ENCODE measurements at places on chromosomes 16 and 17.

DNA sequence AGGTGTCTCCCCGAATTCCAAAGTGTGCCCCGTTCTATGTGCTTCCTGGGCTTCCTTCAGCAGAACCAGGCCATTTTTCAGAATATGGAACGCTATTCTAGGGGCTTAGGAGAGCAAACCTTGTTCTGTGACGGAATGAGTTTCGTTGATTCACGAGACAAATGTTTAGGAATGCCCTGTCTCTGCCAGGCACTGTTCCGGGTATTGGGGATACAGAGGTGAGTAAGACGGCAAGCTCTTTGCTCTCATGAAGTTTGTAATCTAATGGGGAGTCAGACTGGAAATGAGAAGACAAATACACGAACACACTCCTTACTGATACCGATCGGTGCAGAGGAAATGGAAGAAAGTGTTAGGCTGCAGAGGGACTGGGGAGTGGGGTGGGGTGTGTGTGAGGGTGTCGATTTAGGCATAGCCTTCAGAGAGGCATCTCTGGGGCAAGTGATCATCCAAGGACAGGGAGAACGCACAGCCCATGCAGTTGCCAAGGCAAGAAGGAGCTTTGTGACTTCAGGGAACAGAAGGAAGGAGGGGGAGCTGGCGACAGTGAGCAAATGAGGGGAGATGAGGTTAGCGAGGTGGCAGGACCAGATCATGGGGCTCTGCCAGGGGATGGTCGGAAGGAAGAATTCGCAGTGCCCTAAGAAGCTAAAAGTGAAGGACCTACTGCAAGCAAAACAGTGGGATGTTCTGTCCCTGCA lies 189.6 kb downstream of the MSI2 start:
- DNase-seq = no peak

GRCh38 chr16:85755929-85756768 lies 5.3 kb upstream of the C16orf74 start:
- DNase-seq = peak; percentile 59

DNA sequence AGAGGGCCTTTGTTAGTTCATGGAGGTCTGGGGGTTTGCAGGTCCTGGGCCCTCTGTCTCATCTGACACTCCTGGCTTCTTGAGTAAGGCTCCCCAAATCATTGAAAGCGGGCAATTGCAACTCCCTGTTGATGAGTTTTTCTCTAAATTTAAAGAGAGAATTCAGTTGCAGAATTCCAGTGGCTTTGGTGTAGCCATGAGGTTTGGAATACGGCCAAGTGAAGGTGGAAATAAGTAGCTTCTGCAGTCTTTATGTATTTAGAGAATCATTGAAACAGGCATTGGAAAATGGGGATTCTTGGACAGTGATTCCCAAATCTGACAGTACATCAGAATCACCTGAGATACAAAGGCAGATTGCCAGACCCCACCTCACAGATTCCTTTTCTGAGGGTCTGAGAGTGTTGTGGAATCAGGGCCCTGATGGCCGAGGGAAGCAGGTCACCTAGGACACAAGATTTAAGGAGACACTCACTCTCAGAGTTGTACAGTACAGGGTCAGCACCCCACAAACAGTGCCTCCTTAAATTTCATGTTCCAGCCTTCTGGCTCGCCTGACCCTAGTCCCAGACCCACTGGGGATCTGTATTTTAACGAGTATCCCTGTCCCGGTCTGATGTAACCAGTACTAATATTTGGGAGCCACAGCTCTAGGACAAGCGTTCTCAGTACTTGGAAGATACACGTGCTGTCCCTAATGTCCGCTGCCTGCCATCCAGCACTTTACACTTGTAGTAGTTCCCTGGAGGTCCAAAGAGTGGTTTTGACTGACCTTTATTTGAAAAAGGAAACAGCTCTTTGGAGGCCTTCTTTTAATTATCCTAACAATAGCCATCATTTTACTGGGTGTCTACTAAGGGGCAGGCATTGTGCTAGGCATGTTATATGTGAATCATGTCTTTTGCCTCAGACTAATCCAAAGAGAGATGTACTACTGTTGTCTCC lies 37.8 kb downstream of the YPEL2 start:
- no peak for DNase-seq

GRCh38 chr17:978103-979093 lies 1.2 kb downstream of the NXN start:
- no peak for DNase-seq

DNA sequence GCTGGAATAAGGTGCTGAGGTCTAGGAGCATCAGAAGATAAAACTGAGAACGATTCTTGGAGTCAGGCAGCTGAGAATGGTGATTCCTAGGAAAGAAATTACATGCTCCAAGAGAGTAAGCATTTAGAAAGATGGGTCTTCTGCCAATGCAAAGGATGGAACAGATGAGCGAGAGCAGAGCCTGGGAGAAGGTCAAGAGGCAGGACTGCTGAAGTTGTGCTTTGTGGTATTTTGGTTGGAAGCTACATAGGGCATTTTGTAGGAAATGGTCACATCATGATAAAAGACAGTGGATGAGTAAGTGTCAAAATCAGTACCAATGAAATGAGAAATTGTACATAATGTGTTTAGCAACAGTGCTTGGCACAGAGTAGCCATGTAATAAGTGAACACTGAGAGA lies 1.4 kb upstream of the CRYM start:
- DNase-seq = no peak

GRCh38 chr17:46796524-46796923 lies 22.0 kb downstream of the WNT3 start:
- DNase-seq = no peak

- no peak for DNase-seq
These were observed 83.2 kb upstream of the GNG13 start for GRCh38 chr16:883781-884180.

GRCh38 chr17:17766077-17766743 lies 70.6 kb downstream of the SREBF1 start:
- peak; percentile 77 for DNase-seq

DNA sequence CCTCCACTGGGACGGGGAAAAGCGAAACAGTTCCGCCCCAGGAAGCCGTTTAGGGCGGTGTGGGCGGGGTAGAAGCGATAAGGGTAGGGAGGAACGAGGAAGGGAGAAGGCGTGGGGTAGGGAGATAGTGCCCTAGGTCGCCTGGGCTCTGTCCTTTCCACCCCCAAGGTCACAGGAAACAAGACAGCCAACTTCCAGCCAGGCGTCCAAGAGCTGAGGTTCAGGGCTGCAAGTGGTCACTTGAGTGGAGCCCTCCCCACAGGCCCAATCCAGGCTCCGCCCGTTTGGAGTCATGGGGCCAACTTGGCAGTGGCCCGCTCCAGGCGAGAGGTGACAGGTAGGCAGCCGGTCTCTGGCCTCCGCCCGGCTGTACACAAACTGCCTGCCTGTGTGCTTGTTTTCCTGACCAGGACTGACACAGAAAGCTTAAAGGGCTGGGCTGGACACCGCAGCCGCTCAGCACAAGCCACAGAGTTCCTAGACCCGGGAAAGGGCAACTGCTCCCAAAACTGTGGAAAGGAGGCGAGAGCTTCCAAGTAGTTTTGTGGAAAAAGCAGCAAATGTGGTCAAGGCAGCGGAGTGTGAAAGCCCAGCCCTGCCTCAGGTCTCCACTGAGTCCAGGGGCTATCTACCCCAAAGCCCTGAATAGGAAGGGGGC lies at the start of gene RILP:
TSS of gene RILP (minus strand) at position 23 of the 658 bp plus-strand sequence. CDS start 62 bp downstream, outside the sequence.
- no peak for DNase-seq

- DNase-seq = no peak
These were observed 349.5 kb downstream of the NPIPA8 start for GRCh38 chr16:17986991-17987390.

DNA sequence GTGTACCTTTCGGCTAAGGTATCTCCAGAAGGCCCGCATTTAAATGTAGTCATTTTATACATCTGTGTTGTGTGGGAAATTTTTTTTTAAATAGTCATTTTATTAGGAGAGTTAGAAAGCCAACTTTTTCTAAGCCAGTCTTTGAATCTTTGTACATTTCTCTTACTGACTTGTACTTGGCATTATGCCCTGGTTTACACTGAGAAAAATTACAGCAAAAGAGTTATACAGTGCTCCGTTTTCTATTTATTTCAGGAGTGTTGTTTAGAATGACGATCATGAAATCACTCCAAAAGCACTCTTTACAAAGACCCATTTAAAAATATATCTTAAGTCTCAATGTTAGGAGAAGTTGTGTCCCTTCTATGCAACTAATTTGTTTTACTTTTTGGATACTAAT lies 91.8 kb downstream of the CYB561 start:
- DNase-seq = no peak

DNA sequence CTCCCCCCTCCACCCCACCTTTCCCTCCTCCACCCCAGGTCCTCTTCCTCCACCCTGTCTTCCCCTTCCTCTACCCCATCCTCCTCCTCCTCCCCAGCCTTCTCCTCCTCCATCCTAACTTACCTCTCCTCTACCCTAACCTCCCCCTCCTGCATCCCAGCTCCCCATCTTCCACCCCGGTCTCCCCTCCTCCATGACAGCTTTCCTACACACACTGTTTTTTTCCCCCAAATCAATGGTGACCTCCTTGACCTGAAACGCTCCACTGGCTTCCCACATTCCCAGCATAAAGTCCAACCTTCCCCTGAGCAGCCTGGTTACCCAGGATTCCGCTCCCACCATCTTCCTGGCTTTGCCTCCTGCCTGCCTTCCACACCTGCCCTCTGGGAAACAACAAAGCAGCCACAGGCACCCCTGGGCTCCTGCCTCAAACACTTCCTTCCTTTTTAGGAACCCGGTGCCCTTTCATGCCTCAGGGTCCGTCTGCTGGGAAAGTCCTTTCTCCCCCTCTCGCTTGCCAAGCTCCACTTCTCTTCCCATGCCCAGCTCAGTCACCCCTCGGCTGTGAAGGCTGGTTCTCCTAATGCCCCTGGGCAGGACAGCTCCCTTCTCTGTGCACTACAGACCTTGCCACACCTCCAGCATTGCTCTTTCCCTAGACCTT lies 2.1 kb downstream of the RGS9 start:
- DNase-seq = no peak

GRCh38 chr16:68749432-68749831 lies 12.3 kb downstream of the CDH1 start:
- DNase-seq = no peak

GRCh38 chr16:47524007-47524405 lies 62.9 kb downstream of the PHKB start:
- no peak for DNase-seq

GRCh38 chr17:80779961-80780380 lies 211.7 kb upstream of the CHMP6 start:
- DNase-seq = no peak

DNA sequence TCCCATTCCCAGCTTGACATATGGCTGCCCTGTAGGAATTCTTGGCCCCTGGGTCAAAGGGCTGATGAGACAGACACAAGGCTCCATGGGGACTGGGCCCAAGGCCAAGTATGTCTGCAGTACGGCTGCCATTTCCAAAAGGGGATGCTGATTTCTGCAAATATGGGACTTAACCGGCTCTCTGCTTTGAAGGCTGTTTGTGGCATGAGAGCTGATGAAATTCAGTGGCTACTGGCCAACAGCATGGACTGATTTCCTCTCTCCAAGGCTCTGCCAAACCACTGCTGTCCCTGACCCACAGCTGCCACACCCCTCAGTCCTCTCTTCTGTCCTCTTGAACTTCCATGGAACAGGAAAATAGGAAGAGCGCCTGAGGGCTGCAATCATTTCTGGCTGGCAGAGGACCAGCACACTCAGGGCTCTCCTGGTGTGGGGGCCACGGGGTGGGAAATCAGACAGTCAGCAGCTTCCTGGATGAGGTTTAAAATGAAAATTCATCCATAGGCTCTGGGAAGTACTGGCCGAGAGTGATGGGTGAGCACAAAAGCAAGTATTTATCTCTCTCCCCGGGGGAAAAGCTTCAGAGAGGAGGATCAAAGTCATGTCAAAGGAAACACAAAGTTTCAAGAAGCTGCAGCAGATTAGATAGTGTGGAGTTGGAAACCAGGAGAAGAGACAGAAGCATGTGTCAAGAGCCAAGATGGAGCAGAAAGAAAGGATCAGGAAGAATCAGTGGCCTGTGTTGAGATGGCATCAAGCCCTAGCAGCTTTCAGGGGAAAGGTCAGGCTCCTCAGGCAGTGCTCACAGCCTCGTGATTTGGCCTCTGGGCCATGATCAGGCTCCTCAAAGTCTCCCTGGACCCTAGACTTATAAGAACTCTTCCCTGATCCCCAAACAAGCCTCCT lies 64.1 kb upstream of the SREBF1 start:
- no peak for DNase-seq

DNA sequence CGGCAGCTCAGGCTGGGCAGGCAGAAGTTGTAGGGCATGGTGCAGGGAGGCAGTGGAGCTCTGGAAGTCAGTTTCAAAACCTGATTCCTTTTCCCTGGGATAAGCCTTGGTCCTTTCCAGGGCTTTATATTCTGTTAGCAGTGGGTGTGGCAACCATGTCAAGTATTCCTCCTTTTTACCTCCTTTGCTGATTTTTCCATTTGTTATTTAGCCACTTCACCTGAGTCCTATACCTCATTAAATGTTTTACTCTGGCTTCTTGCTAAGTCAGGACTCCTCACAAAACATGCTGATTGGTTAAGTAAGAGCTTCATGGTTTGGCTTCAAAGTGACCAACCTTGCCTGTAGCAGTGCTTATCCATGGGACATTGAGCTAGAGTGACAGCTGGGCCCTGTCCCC lies at the start of gene KRT33B:
TSS of gene KRT33B (minus strand) at position 101 of the 400 bp plus-strand sequence. CDS start at position 38, 63 bp downstream.
- DNase-seq = no peak

- DNase-seq = no peak
These were observed 50.1 kb upstream of the ADCY7 start for GRCh38 chr16:50216231-50216630.

DNA sequence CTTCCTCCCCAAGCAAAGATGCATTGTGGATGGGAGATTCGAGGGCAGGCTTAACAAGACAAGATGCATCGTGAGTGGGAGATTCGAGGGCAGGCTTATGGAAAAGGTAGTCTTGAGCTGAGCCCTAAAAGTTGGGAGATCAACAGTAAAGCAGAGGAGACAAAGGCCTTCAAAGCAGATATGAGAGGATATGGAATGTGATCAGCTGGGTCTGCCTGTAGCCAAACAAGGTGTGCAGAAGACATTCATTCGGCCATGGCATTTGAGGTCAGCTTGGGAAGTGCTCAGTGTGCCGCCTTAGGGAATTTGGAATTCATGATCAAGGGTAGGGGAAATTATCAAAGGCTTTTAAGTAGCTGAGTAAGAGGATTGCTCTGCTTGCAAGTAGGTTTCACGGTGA lies 39.5 kb downstream of the DNAH9 start:
- no peak for DNase-seq

DNA sequence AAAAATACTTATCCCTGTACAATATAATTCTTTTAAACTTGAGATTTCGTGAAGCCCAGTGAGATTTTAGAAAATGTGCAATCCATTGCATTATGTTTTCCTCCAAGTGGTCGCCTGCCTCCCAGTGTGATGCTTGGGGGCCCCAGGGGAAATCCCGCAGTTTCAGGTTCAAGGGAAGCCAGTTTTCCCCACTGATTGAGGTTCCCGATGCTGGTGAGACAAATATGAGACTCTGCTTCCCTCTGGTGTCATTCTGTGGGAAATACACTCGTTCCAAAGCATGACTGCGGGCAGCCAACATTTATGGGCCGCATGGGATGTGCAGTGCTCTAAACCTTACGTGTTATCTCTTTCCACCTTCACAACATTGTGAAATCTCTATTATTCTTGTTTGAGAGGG lies 200.8 kb downstream of the PRKCB start:
- peak; percentile 37 for DNase-seq

Data from GM12891 (cell line).